8988T (cell line): ENCODE measurements at places on chromosomes 2 and 18.

GRCh38 chr2:141501752-141502151, 629.1 kb downstream of the LRP1B start:
- no peak for DNase-seq

DNA sequence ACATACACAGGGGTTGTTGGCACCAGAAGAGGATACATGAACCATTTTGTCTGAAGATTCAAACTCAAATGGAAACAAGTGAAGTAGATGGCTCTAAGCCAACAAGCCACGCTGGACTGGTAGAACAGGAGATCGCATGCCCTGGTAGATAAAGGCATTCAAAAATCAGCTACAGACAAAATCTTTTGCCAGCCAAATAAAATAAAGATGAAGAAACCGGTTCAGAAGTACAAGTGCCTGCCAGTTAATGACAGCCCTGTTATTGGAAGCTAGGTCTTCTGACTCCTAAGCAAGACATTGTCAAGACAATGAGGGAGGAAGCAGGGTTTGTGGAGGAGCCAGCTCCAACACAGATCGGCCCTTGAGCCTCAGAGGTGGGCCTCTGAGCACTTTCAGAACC, 52.3 kb downstream of the EHD3 start:
- DNase-seq: no peak

DNA sequence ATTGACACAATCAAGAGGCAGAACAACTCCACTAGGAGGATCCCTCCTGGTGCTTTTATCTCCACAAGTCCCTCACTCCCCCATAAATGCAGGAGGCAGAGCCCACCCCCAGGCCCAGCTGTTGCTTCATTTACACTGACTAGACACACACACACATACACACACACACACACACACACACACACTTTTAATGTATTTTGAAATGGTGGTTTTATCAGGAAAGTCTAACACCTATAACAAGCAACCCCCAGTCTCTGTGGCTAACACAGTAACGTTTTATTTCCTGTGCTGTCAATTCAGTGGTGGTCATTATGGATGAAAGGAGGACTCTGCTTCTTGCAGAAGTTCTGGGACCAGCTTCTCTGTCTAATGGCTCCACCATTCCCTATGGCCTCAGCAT, 125.4 kb upstream of the FOSL2 start:
- no peak for DNase-seq

- DNase-seq: no peak
Observed at GRCh38 chr2:168662651-168663208, 139.7 kb upstream of the NOSTRIN start.

DNA sequence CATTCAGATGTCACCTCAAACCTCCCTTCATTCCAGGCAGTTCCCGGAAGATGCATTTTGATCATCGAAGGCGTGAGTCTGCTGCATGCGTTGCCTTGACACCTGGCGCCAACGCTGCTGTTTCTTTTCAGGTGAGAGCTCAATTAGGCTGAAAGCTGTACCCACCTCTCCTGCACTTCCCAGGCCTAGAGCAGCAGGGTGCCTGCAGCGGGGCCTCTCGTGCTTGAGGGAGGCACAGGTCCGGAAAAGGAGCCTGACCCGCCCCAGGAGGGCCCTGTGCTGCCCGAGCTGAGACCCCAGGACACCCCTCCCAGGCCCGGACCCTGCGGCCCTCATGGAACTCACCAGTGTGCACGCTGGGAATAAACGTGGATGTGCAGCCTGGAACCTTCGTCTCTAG, 31.4 kb upstream of the KCNG2 start:
- no peak for DNase-seq

GRCh38 chr18:41128545-41128944, 826.5 kb upstream of the PIK3C3 start:
- no peak for DNase-seq

GRCh38 chr2:204505946-204506345, 39.3 kb upstream of the PARD3B start:
- DNase-seq: no peak

DNA sequence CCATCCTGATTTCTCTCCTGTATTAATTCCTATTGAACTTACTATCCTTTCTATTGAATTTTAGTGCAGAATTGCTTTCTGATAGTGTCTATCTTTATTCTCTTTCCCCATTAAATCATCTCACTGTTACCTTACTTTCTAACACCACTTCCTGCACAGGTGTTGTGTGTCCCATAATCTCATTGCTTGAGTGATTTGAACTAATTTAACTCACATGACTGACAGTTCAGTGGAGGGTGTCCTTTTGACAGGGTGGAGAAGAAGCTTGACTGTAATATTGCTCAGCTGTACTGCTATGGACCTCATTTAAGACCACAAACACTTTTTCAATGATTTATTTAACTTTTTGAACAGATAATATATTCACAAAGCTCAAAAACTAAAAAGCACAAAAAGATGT, 211.8 kb downstream of the NRXN1 start:
- DNase-seq: no peak

- no peak for DNase-seq
Observed at GRCh38 chr2:69275490-69275889, 111.5 kb downstream of the GFPT1 start.

DNA sequence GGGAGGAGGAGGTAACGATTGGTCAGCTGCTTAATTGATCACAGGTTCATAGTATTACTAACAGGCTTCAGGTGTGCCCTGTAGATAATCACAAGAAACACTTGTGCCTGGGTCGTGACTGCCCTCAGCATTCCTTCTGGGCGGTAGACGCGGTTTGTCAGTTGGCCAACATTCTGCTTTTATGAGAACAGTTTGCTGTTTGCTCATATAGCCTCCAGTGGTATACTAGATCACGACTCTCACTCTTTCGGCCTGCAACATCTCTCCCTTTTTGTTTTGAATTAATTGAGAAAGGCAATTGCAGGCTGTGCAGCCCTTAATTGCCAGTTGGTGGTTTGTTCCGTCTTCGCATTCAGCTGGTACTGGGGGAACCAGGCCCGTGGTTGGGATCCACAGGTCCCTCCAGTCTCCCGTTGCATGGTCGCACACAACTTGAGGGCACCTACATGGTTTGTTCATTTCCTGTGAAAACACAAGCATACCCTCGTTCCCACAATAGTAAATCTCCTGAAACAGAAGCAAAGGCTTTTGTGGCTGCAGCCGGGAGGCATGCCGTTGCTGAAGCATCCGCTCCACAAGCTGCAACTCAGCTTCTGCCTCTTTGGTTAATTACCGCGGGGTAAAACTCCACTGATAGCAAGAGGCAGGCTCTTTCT, 30.3 kb upstream of the GPR17 start:
- DNase-seq: no peak

GRCh38 chr18:79754022-79754761, 43.5 kb upstream of the KCNG2 start:
- no peak for DNase-seq

DNA sequence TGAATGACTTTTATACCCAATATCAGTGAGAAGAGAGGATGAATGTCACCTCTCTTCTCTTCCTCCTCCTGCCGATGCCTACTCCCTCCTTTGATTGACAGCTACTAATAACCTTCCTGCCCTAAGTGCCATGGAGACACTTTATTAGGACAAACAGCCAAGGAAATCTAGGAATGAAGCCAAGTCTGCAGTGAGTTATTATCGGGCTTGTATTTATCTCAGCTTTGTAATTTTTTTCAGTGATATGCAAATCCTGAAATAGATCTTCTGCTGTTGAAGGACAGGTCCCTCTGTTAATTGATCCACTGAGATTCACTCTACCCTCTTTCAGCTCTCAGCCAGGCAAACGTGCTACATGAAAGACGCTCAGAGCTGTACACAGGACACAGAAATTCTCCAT, 686.7 kb downstream of the TMEM182 start:
- no peak for DNase-seq

DNA sequence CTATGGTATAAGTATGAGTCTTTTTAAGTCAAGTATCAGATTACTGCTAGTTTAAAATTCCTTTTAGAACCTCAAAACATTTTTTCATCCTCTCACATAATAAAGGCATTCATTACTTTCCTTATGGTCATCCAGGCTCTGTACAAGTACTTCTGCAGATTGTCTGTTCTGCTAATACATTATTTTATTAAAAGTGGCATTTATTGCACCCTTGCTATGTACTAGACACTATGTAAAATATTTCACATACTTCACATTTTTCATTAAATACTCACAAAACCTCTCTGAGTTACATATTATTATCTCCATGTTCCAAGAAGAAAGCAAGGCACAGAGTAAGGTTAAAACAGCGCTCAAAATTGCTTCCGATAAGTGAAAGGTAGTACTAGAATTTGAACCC, 84.1 kb downstream of the RAPH1 start:
- no peak for DNase-seq

GRCh38 chr2:197124639-197125390, 185.8 kb downstream of the ANKRD44 start:
- DNase-seq: no peak
